Cardiac fibroblast (primary cell): ENCODE measurements at places on chromosomes 11 and 22.

GRCh38 chr11:31477528-31478222, 31.7 kb downstream of the IMMP1L start:
- no peak for DNase-seq

DNA sequence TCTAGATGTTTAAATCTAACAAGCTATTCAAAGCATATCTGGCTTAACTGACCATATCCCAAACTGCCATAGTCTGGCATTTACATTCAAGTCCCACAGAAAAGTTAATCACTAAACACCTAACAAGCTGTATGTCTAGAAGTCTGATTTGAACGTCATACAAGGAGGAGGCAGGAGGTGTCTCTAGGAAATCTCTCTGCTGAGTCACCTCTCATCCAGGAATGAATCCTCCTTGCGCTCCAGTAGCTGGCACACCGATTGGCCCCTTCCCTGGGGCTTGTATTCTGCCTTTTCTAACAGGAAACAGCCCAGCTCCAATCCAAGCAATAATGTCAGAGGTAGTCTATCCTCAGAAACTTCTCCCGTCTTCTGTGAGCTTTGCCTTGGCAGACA, 31.8 kb downstream of the FEZ1 start:
- DNase-seq: peak; percentile 29

DNA sequence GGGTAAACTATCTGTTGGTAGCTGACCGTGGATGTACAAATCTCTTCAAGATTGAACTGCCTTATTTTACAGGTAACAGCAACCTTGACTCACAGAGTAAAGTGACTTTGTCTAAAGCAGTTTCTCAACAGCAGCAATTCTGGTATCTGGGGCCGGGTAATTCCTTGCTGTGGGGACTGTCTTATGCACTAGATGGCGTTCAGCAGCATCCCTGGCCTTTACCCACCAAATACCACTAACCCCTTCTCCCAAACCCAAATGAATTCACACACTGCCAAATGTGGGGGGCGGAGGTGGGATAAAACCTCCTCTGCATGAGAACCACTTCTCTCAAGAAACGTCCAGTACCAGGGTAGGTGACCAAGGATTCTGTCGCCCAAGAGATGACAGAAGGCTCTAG, 1.7 kb upstream of the INCENP start:
- DNase-seq: peak; percentile 14

GRCh38 chr22:21447694-21448402, 19.3 kb upstream of the TMEM191C start:
- DNase-seq: no peak

- DNase-seq: no peak
These were observed 140.3 kb downstream of the GRIK4 start for GRCh38 chr11:120651836-120652235.

GRCh38 chr11:78961937-78962701, 387.5 kb upstream of the NARS2 start:
- peak; percentile 16 for DNase-seq

- DNase-seq: no peak
These were observed 4.0 kb downstream of the STIM1 start for GRCh38 chr11:3859373-3859881.

DNA sequence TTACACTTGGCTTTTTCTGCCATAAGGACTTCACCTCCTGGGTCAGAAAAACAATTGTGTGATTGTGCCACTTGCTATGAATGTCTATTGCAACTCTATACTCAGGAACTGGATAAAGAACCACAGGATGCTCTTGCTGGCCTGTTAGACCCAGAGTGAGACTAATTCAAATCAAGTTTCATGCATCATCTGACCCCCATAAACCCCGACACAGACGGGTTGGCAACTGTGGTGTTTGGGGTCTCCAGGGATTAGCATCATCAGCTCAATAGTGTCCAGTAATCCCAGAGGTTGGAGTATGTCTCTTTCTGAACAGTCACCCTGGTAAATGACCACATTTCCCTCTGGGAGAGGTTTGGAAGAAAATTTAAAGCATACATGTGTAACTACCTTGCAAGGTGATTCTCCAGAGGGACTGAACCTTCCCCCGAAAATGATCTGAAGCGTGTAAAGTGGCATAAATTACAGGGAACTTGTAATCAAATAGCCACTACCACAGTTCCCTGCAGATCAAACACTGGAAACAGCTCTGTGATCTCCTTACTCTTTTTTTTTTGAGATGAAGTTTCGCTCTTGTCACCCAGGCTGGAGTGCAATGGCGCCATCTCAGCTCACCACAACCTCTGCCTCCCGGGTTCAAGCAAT, 1097.6 kb downstream of the TBC1D22A start:
- no peak for DNase-seq

DNA sequence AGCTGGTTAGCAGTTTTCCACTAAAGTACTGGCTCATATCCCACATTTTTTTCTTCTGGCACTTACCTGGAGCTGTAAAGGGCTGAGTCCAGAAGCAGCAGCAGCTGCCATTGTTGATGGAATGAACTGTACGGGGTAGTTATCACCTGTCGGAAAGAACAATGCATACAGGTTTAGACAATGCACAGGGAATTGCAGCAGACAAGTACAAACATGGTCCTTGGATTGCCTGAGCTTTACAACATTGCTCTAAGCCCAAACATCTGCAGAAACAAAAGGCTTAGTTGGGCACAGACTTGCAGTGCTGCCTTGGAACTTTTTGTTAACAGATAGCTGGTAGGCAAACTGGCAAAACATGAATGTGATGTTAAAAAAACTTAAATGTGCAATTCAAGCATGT, 258.8 kb downstream of the SOX6 start:
- DNase-seq: no peak

DNA sequence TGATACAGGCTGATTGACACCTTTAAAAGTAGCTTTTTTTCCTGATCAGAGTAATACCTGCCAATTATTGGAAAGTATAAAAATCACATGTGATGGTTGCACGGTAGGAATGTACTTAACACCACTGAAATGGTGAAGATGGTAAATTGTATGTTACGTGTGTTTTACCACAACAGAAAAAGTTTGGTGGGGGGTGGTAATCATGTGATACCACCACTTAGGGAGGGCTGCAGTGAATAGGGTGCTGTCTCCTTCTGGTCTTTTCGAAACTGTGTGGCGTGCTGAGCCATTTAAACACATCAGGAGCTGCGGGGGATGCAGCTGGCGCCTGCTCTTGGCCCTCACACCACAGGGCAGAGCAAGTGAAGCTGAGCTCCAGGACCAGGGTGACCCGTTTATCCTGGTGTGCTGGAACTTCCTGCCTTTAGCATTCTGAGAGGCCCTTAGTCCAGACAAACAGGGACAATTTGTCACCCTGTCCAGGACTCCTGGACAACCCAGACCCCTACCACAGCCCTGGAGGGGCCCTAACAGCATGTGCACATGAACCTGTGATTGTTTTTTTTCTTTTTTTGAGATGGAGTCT, 2.6 kb downstream of the SYNGR1 start:
- DNase-seq: no peak

- no peak for DNase-seq
These were observed at the start of gene CSRP3 for GRCh38 chr11:19201737-19202605. Gene CSRP3 (minus strand): TSS chr11:19201983. CDS start chr11:19192448, 9,535 bp downstream.

DNA sequence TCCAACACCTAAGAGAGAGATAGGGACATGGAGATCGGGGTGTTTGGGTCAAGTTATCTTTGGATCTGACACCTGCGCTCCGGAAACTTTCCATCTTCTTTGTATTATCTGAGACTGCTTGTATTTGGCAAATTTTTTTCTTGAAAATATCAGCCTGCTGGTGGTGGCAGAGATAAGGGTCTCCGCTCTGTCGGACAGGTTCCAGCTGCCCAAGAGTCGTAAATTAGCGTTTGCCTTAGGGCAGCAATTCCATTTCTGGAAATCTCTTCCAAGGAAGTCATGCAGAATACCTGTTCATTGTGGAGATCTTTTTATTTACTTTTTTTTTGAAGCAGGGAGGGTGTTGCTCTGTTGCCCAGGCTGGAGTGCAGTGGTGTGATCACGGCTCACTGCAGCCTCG, 19.5 kb upstream of the CSNK1E start:
- no peak for DNase-seq

GRCh38 chr11:117670924-117671323, 126.1 kb downstream of the DSCAML1 start:
- no peak for DNase-seq

DNA sequence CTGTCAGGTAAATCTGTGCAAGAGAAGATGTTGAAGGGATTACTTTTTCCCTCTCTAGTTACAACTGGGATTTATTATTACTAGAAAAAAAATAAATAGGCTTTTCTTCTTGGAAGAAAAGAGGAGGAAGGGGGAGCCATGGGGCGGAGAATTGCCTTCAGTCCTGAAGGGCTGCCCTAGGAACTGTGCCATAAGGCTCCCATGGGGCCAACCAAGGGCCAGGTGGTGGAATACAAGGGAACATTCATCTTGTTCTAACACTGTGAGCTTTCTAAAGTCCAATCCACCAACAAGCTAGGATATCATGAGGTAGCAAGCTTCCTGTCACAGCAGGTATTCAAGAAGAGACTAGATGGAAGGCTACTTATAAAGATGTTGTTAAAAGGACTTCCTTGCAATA, 24.8 kb upstream of the NRIP3 start:
- DNase-seq: no peak

DNA sequence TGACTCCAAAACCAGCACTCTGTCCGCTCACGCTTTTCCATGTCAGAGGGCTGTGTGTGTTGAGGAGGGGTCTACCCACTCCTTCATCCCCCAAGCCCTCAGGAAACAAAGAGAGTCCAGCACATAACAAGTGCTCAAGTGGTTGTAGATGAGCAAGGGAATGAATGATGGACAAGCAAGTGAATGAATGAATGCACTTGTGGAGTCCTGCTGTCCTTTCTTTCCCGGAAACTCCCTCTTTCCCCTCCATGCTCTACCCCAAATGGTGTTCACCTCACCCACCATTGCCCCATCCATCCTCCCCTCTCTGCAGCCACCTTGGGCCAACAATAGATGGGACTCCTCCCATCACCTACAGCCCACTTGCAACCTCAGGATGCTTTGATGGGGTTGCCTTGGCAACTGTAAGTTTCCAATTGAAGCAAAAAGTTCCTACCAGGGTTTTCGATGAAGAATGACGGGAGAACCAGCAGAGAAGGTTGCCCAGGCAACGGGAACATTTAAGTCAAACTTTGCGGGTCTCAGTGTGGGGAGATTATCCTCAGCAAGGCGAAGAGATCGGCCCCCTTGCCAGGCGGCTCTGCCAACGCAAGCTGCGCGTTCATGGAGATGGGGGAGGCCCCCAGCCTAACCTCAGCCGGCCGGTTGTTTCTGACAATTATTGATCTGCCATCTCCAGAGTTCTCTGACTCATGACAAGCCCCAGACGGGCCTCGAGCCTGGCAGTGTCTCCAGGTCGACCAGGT, 51.1 kb downstream of the MCM5 start:
- DNase-seq: no peak

DNA sequence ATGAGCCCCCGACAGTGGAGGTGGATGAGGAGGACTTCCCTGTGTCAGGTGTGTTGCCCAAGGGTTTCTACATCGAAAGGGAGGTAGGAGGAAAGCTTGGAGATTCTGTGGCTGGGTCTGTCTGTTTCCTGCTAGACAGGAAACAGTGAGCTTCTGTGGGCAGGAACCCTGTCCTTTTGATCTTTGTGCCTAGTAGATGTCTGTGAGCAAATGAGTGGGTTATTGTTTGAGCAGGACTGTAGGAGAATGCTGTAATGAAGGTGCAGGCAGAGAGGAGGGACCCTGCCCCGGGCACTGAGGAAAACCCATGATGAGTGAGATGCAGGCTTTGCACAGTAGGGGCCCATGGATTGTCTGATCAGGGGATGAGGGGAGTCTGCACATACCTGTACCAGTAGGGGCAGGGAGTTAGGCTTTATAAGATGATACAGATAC, 14.0 kb downstream of the USP35 start:
- no peak for DNase-seq

DNA sequence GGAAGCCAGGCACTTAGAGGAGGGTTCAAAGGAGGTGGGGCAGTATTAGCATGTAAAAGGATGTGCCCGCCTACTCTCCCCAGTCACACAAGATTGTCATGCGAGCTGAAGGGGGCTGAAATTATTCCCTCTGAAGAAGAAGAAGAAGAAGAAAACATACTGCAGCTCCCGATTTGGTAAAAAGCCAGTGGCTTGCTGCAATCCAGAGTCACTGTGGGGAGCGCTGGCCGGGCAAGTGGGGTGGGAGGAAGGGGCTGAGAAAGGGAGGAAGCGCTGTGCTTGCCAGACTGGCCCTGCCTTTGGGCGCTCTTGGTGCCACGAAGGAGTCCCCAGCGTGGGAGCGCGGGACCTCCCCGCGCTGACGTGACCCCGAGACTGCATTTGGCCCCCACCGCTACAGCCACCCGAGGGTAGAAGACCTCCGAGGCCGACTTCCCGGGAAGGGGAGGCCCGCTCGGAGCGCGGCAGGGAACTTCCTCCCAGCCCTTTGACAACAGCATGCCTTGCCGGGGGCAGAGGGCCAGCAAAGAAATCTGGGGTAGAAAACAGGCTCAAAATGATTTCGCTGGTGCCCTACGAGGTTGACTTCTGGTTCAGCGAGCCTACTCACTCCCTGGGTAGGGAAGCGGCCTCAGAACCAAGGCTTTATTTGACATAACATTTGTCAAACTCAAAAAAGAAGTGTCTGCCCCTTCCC, 906.3 kb downstream of the DLG2 start:
- DNase-seq: peak; percentile 3
